ENCODE measurements at places on chromosomes 11 and 22.

DNA sequence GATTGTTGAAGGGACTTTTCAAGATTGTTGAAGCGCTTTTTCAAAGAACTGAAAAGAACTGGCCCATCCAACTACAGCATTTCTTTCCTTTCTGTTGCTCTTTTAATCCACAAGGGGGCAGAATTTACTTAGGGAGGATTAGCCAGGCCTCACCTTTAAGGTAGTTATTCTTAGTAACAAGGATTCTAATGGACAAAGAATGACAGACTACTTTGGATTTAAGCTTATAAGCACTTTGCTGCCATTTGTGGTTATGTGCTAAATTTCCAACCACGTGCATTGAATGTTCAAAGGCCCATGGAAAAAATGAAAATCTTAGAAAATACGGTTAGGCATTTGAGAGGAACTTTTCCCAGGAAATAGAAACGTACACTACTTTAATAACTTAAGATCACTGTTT is 49.5 kb upstream of the HSPA8 start:
- H3K4me3 ChIP-seq: no peak overlapping the region
- H3K27me3 ChIP-seq: no peaks in the 10 kb centered on the region
- DNase-seq: no peak
- no peak overlapping the region for H3K27ac ChIP-seq
- H3K36me3 ChIP-seq: no peaks in the 10 kb centered on the region

DNA sequence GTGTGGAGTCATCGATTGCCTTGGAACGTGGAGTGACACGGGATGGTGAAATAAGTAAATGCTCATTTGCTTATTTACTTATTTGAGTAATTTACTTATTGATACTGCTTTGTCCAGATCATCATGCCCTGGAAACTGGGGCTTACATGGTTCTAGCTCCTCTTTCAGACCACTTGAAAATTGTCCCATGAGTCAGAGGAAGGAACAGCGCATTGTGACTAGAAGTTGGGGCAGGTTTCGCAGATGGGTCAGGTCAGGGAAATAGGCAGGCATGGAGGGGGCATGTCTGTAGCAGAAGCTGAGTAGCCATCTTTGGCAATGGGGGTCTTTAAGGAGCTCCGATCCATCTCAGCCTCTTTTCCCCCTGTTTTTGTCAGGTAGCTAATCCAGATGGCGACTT is 104.2 kb upstream of the SORL1-AS1 start:
- H3K27me3 ChIP-seq: no peaks in the 10 kb centered on the region
- H3K27ac ChIP-seq: no peak overlapping the region
- DNase-seq: no peak

GRCh38 chr11:47539681-47540039 is 13.3 kb downstream of the CELF1 start:
- H3K27ac ChIP-seq: no peak overlapping the region
- no peak overlapping the region for H3K4me3 ChIP-seq
- H3K4me1 ChIP-seq: peaks cover 7% of the 10 kb centered on the region
- no peaks in the 10 kb centered on the region for H3K36me3 ChIP-seq
- DNase-seq: no peak

- DNase-seq: no peak
- H3K36me3 ChIP-seq: no peaks in the 10 kb centered on the region
- no peak overlapping the region for H3K4me3 ChIP-seq
- H3K27me3 ChIP-seq: no peaks in the 10 kb centered on the region
- H3K27ac ChIP-seq: no peak overlapping the region
These were observed 140.7 kb downstream of the NXPE2 start for GRCh38 chr11:114819028-114819427.

DNA sequence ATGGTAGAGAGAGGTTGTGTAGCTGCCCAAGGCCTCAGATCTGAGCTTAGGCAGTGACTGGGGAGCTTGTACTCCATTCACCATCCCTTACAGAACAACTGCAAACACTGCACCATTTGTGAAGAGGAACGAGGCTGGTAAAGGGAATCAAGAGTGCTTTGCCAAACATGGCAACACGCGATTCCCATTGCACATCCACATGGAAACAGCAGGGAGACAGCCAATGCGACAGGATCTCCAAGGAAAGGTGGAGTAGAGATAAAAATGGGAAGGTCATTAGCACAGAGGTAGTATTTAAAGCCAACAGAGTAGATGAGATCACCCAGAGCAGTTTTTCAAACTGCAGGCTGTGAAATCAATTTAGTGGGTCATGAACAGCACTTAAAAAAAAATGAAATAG is 42.0 kb downstream of the TCF20 start:
- no peaks in the 10 kb centered on the region for H3K36me3 ChIP-seq
- peaks cover 7% of the 10 kb centered on the region for H3K4me1 ChIP-seq

GRCh38 chr11:115659061-115659963 is 155.1 kb upstream of the CADM1 start:
- no peak overlapping the region for H3K27ac ChIP-seq
- DNase-seq: no peak
- H3K4me1 ChIP-seq: no peaks in the 10 kb centered on the region

All from breast epithelium (tissue), 4 donors.